ENCODE measurements at places on chromosomes 4 and X.

- no peak for DNase-seq
Observed at GRCh38 chr4:6467600-6467999, 4.8 kb downstream of the PPP2R2C start.

DNA sequence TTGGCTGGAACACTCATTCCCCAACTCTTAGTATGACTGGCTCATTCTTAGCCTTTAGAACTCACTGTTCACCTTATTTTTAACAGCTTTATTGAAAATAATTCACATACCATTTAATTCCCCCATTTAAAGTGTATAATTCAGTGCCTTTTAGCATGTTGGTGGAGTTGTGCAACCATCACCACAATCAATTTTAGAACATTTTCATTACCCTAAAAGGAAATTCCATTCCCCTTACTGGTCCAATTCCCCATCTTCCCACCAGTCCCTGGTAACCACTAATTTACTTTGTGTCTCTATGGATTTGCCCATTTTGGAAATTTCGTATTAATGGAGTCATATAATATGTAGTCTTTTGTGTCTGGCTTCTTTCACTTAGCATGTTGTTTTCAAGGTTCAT lies 19.7 kb downstream of the NHSL2 start:
- no peak for DNase-seq

- DNase-seq, result no peak
Observed at GRCh38 chrX:11435568-11435967, 142.4 kb downstream of the AMELX start.

DNA sequence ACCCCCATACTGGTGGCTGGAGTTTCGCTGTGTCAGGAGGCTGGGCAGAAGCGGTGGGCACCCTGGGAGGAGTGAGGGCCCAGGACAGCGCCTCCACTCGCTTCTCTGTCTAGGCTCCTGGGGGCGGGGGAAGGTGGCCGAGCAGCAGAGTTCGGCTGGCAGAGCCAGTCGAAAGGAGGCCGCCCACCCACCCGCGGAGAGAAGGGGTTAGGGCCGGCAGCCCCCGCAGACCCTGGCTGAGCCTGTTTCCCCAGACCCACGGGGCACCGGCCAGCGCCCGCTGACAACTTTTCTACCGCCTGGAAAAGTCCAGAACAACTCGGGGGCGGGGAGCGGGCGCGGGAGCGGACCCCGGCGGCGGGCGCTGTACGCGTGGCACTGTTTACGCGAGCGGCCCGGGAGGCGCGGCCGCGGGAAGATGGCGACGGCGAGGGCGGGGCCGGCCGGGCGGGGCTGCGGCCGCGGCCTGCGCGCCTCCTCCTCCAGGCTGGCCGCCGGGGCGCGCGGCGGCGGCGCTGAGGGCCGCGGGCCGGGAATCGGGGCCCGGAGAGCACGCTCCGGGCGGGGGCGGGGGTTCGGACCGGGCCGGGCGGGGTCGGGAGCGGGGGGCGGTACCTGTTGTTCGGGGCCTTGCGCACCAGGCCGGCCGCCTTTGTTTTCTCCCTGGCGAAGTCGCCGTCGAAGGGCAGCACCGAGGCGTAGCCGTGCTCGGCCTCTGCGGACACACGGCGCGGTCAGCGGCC lies 628 bp downstream of the MXD4 start:
- peak; percentile 30 for DNase-seq

- DNase-seq, result no peak
Observed at GRCh38 chr4:139863531-139863930, 197.9 kb downstream of the MGST2 start.

DNA sequence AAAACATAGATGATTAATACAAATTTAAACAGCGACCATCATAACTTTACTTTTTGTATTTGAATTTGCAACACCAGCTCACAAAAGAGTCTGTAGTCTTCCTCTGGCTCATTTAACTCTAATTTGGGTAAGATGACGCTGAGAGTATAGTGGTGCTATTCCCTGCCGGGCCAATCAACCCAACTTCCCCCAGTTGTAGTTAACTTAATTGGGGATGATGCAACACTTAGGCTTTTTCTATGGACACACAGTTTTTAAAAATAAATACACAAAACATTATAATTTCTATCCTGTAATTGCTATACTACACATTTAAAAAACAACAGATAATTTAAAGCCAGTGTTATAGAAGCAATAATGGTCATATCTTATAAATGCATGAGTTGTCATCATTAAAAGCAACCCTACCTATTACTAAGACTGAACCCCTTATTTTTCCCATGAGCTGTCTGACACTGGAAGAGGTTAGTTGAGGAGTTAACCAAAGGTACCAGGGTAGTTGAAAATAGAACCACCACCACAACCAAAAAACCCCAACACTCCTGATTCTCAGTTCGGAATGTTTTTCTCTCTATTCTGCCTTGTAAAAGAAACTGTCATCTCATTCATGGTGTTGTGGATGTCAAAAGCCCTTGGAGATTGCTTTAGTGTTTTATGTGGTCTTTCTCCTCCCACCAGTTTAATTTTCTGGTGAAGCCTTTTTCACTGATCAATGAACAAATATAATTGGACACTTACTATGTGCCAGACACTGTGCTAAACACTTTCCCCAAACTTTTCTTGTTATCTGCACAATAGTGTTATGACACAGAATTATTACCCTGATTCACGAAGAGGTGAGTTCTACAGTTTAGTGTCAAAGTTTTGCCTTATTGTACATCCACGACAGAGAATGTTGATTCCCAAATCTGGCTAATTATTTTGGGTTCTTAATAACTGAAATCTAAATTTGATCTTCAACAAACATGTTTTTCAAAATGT lies 61.5 kb upstream of the RAPGEF2 start:
- DNase-seq, result no peak

GRCh38 chrX:92249125-92249524 lies 469.9 kb downstream of the PCDH11X start:
- DNase-seq, result no peak

DNA sequence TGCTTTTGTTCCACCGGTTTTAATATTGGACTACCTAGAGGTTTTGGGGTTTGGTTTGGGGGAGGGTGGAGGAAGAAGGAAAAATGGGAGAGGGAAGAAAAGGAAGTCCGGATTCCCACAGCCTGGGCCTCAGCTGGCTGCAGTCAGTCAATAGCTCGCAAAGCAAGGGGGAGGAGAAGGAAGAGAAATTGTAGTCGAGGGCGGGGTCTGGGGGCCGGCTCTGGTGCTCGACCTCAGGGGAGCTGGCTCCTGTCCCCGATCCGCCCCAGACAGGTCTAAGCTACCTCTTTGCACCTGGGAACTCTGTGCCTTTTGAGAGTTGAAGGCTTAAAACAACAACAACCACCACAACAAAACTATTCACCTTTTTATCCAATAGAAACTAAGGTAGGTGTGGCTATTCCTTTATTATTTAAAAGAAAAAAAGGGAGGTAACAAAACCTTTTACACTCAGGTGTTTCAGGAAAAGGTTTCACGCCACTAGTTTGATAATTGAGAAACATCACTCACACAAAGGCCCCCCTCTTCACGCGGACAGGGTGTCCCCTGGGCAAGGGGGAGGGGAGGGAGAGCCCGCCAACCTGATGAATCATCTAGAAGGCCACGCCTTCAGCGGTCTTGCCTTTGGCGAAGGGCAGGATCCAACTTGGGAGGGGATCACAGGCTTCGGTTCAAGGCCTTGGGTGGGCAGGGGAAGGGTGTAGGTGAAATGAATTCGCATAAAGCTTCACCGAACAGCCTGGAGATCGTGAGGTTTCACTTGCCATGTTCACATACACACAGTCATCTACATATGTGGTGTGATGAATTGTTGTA lies 1.6 kb upstream of the LNX1 start:
- DNase-seq, result no peak

GRCh38 chr4:61202638-61203435 lies 2.7 kb downstream of the ADGRL3 start:
- DNase-seq, result no peak

- no peak for DNase-seq
Observed at GRCh38 chr4:123699880-123700771, 303.5 kb downstream of the SPRY1 start.

DNA sequence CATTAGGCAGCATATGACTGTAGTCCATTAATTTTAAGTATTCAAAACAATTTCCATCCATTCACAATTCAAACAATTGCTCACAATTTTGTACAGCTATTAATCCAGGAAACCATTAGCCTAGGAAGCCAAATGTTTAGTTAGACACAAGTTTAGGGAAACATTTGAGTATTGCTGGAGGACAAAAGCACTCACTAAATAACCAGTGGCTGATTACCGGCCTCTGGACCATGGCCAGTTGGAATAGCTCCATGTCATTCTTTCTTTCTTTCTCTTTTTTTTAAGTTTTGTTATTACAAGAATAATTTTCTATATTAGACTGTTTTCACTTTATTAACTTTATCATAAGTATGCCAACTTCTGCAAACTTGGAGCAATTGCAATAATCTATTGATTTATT lies 31.3 kb downstream of the TRIML2 start:
- no peak for DNase-seq

GRCh38 chrX:72274526-72274925 lies 2.5 kb downstream of the RPS4X start:
- no peak for DNase-seq

GRCh38 chr4:124640022-124640730 lies 72.4 kb downstream of the ANKRD50 start:
- no peak for DNase-seq

- no peak for DNase-seq
Observed at GRCh38 chr4:39067451-39067850, 5.4 kb downstream of the KLHL5 start.

DNA sequence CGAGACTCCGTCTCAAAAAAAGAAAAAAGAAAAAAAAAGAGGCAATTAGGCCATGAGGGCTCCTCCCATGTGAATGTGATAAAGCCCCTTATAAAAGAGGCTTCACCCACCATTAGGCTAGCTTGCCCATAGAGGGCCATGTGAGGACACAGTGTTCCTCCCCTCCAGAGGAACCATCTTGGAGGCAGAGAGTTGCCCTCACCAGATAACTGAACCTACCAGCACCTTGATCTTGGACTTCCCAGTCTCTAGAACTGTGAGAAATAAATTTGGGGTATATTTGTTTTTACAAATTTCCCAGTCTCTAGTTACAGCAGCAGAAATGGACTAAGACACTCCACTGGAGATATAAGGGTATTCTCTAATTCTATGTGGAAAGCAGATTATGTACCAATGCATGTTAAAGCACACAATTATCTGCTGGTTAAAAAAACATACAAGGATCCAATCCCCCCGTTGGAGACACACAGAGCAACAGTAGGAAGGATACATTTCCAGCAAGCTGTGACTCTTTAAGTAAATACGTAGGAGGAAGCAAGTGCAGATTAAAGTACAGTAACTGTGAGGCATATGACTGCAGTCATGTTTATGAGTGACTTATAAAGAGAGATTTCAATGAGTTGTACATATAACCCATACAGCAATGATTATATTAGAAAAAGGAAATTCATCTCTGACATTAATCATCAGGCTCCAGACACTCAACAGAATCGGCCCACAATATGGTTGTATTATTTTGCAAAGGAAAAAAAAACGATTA lies 21.4 kb downstream of the SH3RF1 start:
- DNase-seq, result no peak

DNA sequence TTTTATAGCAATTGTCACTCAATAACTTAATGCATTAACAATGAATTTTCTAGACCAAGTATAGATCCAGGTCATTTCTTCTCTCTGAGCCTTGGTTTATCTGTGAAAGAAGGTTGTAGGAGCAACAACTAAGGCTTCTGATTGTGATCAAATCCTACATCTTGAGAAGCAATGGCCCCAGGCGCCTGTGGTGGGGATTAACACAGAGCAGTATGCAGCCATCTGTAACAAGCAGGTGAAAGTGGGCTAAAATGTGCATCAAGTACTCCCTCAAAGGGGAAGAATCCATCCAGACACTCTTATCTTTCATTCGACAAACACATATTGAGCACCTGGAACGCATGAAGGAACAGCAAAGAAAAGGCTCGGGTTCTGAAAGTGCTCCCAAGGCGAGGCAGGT lies 19.1 kb upstream of the SETD7 start:
- DNase-seq, result no peak

GRCh38 chr4:156378033-156378665 lies 424.5 kb upstream of the CTSO start:
- no peak for DNase-seq

Measured in stimulated activated CD4-positive, alpha-beta T cell treated with anti-CD3 and anti-CD28 coated beads, Interleukin-1b, Interleukin-23, amount 100 ng/mL, for 1 hour (primary cell).